Vagina (tissue), 2 donors: ENCODE measurements at places on chromosomes 6 and 20.

GRCh38 chr6:90468080-90468479 lies 118.8 kb downstream of the MAP3K7 start:
- no peaks in the 10 kb centered on the region for H3K36me3 ChIP-seq
- H3K4me3 ChIP-seq: no peak overlapping the region
- no peaks in the 10 kb centered on the region for H3K4me1 ChIP-seq
- no peaks in the 10 kb centered on the region for H3K27me3 ChIP-seq
- no peak overlapping the region for H3K27ac ChIP-seq

GRCh38 chr6:81820980-81821379 lies 68.5 kb upstream of the TENT5A start:
- H3K27me3 ChIP-seq: no peaks in the 10 kb centered on the region
- H3K27ac ChIP-seq: no peak overlapping the region
- no peaks in the 10 kb centered on the region for H3K36me3 ChIP-seq

DNA sequence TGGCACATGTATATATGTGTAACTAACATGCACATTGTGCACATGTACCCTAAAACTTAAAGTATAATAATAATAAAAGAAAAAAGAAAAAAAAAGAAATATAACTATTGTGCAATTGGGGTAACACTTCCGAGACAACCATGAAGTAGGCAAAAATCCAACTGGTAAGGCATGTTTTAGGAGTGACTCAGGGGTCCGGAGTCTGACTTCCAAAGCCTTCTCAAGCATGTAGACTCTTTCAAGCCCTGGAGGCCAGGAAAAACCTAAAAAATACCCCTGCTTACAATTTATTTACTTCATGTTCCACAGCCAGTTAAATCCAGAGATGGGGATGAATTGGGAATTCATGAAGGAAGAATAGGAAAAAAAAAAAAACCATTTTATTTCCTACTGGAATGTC lies 161.3 kb upstream of the PHACTR1 start:
- no peak overlapping the region for H3K4me3 ChIP-seq
- no peaks in the 10 kb centered on the region for H3K4me1 ChIP-seq
- H3K27ac ChIP-seq: no peak overlapping the region
- no peak for DNase-seq
- H3K27me3 ChIP-seq: no peaks in the 10 kb centered on the region

- no peak overlapping the region for H3K27ac ChIP-seq
- no peaks in the 10 kb centered on the region for H3K4me1 ChIP-seq
Observed at GRCh38 chr6:139457476-139457875, 83.0 kb upstream of the CITED2 start.

GRCh38 chr20:36004045-36004444 lies 35.7 kb downstream of the CNBD2 start:
- H3K4me1 ChIP-seq: no peaks in the 10 kb centered on the region
- H3K4me3 ChIP-seq: no peak overlapping the region
- H3K27ac ChIP-seq: no peak overlapping the region
- H3K36me3 ChIP-seq: no peaks in the 10 kb centered on the region
- no peaks in the 10 kb centered on the region for H3K27me3 ChIP-seq

- H3K27me3 ChIP-seq: no peaks in the 10 kb centered on the region
- H3K36me3 ChIP-seq: no peaks in the 10 kb centered on the region
- DNase-seq: no peak
- peak overlapping the region; percentile 6 for H3K27ac ChIP-seq
- H3K4me1 ChIP-seq: peaks cover 20% of the 10 kb centered on the region
- H3K4me3 ChIP-seq: no peak overlapping the region
Observed at GRCh38 chr6:16419636-16420336, 181.4 kb downstream of the GMPR start.

- no peak overlapping the region for H3K27ac ChIP-seq
- H3K27me3 ChIP-seq: no peaks in the 10 kb centered on the region
- H3K36me3 ChIP-seq: no peaks in the 10 kb centered on the region
- no peaks in the 10 kb centered on the region for H3K4me1 ChIP-seq
- no peak overlapping the region for H3K4me3 ChIP-seq
Observed at GRCh38 chr6:165092881-165093595, 216.4 kb downstream of the C6orf118 start.

- no peak overlapping the region for H3K4me3 ChIP-seq
- H3K4me1 ChIP-seq: peaks cover 25% of the 10 kb centered on the region
- H3K27ac ChIP-seq: no peak overlapping the region
- DNase-seq: no peak
- no peaks in the 10 kb centered on the region for H3K27me3 ChIP-seq
- H3K36me3 ChIP-seq: no peaks in the 10 kb centered on the region
Observed at GRCh38 chr6:148890096-148890495, 143.3 kb downstream of the UST start.

DNA sequence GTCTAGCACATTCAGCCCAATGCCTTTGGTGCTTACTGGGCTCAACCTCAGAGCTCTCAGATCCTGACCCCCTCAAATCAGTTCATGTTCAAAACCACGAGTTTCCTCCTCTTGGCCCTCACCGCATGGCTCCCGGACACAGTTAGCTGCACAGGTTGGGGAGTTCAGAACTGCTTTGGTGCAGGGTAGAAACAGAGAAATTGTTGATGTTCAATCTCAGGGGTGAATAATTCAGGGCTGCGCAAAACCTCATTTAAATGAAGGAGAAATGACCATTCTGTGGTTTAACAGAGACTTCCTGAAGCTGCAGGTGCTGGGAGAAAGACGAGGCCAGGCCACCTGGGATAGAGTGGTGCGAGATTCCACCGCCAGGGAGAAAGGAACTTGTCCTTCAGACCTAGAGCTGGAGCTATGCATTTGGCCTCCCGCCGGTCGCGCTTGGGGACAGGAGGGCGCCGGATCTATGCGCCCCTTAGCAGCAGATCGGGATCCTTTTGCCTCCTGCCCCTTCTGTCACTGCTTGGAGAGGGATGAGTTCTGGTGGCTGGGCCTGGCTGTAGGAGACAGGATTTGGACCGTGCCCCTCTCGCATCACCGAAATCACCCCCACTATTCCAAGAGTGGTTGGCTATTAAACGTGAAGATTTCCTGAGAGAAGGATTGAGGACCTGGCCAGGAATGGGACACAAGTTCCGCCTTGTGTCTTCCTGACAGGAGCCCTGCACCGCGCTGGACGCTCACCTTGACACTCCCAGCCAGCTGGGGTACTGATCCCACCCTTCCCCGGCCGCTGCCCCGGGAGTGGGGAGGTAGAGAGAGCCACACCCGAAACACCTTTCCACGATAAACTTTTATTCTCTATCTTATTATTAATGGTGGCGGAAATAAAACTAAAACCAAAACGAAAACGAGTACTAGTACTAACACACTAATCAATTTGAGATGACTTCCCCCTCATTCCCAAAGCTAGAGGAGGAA lies 767 bp upstream of the PAX1 start:
- DNase-seq: no peak
- H3K27ac ChIP-seq: no peak overlapping the region
- H3K27me3 ChIP-seq: peaks cover 6% of the 10 kb centered on the region
- H3K4me3 ChIP-seq: no peak overlapping the region
- H3K36me3 ChIP-seq: no peaks in the 10 kb centered on the region
